Kidney epithelial cell (primary cell): ENCODE measurements at places on chromosomes 7 and 10. TPM values are rescaled to one million over a fixed set of nuclear protein-coding genes. Genes with fewer than 3 reads are reported as not detected.

PRKAG2 gene
- 21.1 and 25.7 TPM in 2 replicates for total RNA-seq

GRCh38 chr7:66883716-66884115 lies 37.3 kb upstream of the TMEM248 start:
- DNase-seq, result no peak

- DNase-seq, result no peak
Measured at GRCh38 chr7:129008645-129009414, 46.1 kb downstream of the TNPO3 start.

DNA sequence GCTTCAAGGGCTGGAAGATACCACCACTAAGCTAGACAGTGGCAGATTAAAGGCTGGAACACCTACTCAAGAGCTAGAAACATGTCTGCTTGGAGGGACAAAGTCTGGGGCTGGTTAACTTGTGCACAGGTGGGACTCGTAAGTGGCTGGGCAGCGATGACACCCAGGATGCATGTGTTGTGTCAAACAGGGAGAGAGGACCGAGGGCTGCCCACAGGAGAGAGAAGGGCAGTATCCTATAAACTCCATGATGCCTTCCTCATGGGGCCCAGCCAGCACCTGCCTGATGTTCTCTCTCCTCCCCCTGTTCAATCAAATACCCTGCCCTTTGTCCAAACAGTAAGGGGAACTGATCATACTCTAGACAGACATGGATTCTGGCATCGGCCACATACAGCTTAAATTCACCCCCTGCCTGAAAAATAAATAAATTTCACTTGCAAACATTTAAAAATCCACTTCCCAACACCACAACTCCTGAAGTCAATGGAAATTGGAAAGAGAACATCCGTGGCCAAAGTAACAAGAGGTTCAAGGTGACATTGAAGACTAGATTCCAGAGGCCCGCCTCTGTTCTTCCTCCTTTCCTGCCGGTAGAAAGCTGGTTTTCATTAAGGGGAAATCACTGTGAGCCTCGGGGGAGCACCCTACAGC lies 50.6 kb downstream of the CHST15 start:
- no peak for DNase-seq
